ENCODE measurements at places on chromosomes 16 and 17. TPM values are rescaled to one million over a fixed set of nuclear protein-coding genes. Genes with fewer than 3 reads are reported as not detected.
A peak's percentile ranks its signal among the peaks of the same experiment; 100 is the strongest.

Gene HYDIN
- total RNA-seq: 23.6 TPM

Gene SPATA22
- total RNA-seq: not detected

Gene PIRT
- not detected for total RNA-seq

Gene KRTAP4-3
- not detected for total RNA-seq

Gene SLFN5
- total RNA-seq: 13.8 TPM

Gene SEPHS2
- total RNA-seq: 17.2 TPM

Gene SLC26A11
- total RNA-seq: 15.6 TPM

DNA sequence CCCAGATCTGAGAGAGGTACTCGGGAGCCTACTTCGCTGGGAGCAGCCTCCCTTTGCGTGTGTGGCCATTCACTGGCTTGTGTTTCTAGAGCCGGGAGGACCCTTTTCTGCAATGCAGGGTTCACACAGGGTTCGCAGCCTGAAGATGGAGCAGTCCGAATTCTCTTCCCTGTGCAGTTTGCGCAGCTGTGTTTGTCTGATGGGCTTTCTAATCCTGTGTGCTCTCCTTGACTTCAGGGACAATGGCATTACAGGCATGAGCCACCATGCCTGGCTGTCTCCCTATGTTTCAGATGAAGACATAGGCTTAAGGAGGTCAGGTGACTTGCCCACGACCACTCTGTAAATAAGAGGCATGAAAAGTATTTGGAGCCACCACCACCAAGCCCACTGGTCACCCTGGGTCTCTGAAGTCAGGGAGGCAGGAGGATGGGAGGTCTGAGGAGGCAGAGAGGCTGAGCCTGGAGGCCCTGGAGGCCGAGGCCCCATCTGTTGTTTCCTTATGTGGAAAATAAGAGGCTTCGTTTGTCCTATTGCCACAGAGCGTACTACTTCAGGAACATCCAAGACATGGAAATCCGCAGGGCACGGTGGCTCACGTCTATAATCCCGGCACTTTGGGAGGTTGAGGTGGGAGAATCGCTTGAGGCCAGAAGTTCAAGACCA is 5.0 kb upstream of the STH start:
- DNase-seq: no peak

DNA sequence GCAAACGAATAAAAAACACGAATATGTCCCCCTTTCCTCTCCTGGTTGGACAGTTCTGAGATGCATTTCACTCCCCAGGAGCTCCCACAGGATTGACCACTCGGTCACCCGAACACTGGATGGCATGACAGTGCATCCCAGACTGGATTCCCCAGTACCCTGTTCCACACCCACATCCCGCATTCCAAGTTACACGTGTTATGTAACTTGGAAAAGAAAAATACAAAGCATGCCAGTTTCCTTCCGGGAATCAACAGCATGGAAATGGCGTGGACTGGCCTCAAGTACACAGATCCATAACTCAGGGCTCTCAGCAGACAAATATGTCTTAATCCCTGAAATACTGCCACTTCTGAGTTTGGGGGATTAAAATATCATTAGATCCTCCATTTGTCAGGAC is 12.6 kb upstream of the KLHL36 start:
- no peak for DNase-seq

DNA sequence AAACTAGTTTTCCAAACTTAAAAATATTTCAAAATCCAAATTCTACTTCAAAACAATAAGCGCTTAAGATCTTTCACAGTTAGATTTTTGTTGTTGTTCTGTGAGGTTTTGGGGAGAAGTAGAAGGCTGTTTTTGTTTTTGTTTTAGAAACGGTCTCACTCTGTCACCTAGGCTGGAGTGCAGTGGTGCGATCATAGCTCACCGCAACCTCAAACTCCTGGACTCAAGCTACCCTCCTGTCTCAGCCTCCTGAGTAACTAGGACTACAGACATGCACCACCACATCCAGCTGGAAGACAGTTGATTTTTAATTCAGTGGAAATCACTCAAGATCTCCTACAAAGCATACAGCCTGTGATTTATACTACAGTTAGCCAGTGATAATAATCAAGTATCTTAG is 2.7 kb downstream of the SHCBP1 start:
- DNase-seq: no peak

DNA sequence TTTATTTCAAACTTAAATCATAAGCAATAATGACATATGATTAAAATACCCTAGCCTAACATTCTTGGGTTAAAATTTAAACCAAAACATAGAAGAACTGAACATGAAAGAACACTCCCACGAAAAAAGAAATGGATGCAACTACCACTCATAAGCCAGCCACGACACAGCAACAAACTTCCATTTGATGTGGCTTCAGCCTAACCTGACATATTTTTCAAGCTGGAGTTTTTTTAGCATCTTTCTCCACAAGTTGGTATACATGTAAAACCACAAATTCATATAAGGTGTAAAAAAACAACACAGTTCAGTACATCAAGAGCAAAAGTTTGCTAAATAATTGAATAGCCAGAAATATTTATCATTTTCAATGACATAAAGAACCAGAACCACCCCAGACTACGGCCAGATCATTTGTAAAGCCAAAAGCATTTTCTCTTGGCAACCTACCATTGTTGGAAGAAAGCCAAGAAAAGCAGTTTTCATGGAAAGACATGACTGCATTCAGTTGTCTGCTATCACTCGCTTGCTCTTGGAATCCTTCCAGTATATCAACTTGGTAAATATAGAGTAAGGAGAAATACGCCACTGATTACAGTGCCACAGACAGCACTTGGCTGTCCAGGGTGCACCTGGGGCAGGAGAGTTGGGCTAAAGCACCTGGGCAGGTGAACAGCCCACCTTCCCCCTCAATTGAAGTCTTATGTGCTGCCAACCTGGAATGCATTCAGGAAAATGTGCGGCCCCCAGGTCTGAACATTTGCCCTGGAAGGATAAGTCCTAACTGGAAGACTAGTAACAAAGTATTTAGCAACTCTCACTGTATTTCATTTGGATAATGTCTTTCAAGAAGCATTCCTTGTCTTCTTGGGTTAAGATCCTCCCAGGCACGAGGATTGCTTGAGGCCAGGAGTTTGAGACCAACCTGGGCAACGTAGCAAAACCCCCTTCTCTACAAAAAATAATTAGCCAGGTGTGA is 60.5 kb downstream of the CREBBP start:
- peak; percentile 26 for DNase-seq

DNA sequence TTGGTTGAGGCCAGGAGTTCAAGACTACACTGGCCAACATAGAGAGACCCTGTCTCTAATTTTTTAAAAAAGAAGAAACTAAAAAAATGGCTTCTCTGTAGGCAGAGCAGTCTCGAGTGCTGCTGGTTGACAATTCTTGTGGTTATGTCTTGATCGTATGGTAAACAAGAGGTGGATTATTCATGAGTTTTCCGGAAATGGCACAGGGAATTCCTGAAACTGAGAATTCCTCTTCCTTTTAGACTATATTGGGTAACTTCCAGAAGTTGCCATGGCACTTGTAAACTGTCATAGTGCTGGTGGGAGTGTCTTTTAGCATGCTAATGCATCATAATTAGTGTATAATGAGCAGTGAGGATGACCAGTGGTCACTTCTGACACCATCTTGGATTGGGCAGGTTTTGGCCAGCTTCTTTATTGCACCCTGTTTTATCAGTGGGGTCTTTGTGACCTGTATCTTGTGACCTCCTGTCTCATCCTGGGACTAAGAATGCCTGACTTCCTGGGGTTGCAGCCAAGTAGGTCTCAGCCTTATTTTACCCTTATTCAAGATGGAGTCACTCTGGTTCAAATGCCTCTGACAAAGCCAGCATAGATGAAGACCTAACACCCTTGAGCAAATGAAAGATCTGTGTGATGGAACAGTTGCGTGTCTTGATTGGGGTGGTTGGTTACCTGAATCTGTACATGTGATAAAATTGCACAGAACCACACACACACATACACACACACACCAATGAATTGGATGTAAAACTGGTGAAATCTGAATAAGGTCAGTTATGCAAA is 30.2 kb downstream of the BMERB1 start:
- DNase-seq: no peak

DNA sequence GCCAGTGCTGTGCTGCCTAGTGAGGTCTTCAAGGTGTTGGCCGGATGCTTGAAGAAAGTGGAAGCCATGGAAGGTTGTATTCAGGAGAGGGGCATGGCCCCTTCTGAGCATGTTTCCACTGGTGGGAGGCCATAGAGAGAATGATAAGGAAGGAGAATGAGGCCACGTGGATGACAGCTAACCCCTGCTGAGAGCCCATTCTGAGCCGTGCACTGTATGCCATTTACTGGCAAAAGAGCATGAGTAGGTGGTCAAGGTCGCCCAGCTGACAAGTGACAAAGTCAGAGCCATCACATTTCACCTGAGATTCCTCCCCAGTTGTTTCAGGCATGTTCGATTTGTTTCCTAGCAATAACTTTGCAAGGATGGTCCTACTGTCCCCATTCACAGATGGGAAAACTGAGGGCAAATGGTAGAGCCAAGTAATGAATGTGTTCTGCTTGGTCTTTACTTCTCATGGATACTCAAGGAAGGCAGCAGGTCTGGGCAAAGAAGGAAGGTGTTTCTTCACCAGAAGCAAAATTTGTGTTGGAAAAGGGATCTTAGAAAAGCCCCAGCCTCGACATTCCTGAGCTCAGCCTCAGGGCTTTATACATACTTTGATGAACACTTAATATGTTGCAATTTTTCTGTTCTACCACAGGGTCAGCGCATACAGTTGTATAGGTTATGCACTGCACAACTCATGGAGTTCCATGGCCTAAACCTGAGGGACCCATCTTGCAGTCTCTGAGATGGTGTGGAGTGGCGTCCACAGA is 10.5 kb upstream of the NKD1 start:
- DNase-seq: no peak

DNA sequence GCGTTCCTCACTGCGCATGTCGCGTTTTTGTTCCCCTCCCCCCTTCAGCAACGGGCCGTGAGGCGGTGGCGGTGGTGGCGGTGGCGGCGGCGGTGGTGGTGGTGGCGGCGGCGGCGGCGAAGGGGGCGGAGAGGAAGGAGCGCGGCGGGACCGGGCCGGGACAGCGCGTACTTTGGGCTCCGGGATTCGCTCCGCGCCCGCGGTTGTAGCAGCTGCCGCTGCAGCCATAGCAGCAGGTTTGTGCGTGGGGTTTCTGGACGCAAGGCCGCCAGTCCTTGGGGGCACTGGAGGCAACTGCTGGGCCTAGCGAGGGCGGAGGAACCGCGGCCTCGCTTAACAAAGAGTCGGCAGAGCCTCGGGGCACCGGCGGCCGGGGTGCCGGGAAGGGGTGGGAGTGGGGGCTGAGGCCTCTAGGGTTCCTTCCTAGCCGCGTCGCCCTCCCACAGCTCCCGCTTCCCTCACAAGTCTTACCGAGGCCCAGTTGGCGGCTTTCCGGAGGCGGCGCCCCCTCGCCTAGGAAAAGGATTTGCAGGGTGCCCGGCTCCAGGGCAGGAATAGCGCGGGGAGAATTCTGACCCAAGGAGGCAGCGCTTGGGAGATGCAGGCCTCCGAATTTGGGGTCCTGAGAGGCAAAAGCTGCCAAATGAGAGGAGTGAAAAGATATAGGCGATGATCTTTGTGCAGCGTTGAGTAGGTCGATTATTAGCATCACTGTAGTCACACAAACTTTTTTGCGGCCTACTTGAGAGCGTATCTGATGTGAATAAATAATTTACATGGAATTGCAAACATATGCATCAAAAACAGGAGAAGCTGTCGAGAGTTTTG is at the start of gene DDX42:
Gene DDX42 (plus strand): TSS at position 30 of the 828 bp plus-strand sequence. CDS start 12,880 bp downstream, outside the sequence.
- peak; percentile 89 for DNase-seq

DNA sequence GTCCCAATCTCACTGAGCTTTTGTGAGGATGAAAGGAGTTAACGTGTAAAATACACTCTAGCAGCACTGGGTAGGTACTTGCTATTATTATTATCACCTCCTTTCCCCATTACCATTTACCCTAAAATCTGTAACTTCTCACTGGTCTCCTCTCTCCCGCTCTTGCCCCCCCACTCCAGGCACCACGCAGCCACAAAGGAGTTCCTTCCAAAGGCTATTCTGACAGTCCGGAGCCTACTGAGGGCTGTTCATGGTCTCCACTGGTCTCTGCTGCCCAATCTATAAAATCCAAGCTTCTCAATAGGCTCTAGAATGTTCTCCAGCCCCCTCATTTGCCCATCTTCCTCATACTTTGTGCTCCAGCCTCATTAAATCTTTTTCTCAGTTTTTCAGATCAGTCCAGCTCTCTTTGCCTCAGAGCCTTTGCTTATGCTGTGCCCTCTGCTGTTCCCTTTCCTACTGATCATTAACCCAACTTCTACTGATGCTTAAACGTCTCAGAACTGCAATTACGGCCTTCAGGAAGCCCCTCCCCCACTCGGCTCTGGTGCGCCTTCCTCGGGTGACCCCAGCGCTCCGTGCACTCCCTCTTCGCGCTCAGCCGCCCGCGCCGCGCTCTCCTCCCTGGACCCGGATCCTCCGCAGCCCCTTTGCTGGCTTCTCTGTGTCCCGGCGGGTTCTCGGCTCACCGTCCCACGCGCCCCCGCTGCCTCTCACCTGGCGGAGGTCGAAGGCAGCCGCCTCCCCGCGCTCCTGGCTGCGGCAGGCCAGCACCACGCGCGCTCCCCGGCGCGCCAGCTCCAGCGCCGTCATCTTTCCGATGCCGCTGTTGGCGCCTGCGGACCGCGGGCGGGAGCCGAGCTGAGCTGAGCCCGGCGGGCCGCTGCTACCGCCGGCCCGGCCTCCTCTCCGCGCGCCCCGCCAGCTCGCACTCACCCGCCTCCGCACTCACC is 737 bp downstream of the DHRS13 start:
- DNase-seq: peak; percentile 43

DNA sequence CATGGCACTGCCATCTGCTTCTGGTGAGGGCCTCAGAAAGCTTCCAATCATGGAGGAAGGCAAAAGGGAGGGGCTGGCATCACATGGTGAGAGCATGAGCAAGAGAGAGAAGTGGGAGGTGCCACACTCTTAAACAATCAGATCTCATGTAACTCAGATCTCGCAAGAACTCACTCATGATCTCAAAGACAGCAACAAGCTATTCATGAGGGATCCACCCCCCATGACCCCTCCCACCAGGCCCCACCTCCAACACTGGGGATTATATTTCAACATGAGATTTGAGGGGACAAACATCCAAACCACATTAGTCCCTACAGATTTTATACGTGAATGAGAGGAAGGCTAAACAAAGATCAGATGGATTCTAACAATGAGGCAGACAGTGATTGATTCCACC is 8.9 kb upstream of the TMEM132E start:
- DNase-seq: no peak

DNA sequence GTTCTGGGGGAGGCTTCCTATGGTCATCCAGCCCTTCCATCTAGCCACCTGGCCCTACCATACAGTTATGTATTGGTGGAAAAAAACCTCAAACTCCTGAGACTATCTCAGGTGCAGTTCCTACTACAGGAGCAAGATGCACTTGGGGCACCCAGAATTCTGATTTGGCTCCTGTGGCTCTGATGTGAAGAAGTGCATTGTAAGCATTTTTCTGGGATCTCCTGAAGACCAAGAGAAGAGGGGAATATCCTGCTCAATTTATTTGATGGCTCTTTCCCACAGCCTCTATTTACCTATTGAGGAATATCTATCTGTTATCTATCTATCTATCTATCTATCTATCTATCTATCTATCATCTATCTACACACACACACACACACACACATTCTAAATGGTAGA is 1981.5 kb downstream of the TP53TG3F start:
- DNase-seq: no peak

DNA sequence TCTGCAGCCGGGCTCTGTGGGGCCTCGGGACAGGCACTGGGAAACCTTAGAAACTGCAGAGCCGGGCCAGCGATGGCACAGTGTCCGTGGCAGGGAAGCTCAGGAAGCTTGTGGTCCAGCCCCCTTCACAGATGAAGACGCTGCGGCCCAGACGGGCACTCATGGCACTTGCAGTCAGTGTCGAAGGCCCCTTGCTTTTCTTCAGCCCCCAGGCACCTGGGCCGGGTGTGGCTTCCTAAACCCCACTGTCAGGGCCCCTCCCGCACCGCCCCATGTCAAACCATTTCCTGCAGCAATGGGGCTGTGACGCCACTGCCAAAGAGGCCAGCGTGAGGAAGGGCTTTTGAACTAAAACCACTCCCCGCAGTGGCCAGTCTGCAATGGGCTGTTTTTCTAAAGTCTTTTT is 164.0 kb downstream of the LAT start:
- no peak for DNase-seq

Data from uterus (tissue), 4 donors.